Activated naive CD4-positive, alpha-beta T cell treated with anti-CD3 and anti-CD28 coated beads for 36 hours (primary cell): ENCODE measurements at places on chromosomes 1 and 21.

GRCh38 chr1:228276901-228277490 lies 69.2 kb downstream of the OBSCN start:
- DNase-seq: no peak

GRCh38 chr1:59672851-59673572 lies 141.7 kb upstream of the HOOK1 start:
- DNase-seq: no peak

DNA sequence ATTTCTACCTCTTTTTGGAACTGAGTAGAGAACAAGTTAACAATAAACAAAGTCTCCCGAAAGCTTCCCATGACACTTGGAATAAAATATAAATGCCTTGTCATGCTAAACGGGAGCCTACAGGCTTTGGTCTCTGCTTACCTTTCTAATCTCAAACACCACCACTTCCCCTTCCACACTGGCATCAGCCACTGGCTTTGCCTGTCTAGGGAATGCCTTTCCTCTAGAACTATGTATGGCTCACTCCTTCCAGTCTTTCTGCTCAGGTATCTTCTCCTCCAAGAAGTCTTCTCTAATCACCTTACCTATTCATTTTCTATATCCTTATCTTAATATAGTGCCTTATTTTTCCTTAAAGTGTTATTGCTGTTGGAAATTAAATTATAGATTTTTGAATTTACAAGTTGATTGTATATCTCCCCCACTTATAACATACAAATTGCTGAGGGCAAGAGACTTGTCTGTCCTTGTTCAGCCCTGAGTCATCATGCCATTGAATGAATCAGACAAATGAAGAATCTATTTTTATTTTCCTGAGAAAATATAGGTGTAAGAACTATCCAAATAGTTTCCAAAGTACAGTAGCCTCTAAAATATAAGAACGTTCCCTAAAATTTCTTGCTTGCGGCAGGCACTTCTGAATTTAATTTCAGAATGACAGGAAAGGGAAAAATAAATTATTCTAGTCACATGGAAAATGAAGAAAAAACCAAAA lies 119.2 kb downstream of the TM2D1 start:
- DNase-seq: no peak

DNA sequence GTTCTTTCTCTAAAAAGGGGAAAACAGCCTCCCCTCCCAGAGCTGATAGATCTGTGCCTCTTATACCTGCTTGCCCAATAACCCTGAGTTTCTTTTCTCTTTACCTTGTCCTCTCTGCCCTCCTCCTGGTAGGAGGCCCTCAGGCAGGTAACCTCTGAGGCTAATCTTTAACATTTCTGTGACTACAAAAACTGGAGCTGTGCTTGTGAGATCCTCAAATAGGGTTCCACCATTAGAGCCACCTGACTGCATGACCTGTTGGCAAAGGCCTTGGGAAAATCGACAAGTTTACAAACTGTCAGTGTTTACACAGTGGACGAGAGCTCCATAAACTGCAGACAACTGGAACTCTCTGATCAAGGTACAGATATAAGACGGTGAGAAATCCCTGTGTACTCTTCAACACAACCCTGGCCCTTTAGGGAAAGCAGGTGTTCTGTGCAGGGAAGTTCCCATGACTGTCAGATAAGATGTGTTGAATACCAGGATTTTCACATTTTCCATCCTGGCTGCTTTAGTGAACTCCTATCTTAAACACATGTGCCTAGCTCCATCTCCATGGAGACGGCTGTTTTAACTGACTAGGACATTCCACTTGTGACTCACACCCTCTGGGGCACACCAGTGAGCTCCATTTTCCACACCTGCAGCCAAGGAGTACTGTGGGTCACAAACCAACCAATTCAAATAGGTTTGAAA lies 38.3 kb downstream of the ECE1 start:
- DNase-seq: peak; percentile 42

GRCh38 chr21:37827913-37828312 lies 88.3 kb downstream of the KCNJ6 start:
- no peak for DNase-seq

DNA sequence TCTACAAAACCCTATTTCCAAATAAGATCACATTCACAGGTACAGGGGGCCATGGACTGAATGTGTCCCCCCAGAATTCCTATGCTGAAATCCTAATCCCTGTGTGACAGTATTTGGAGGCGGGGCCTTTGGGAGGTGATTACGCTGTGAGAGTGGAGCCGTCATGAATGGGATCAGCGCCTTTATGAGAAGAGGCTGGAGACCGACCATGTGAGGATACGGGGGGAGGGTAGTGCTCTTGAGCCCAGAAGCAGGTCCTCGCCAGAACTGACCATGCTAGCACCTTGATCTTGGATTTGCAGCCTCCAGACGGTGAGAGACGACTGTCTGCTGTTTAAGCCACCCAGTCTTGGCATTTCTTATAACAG lies 23.8 kb upstream of the KIF26B start:
- no peak for DNase-seq

GRCh38 chr1:86887479-86888162 lies 26.3 kb downstream of the SELENOF start:
- no peak for DNase-seq

GRCh38 chr1:43858324-43858723 lies 75.3 kb upstream of the ARTN start:
- no peak for DNase-seq

- no peak for DNase-seq
Measured at GRCh38 chr1:21149855-21150432, 26.8 kb downstream of the EIF4G3 start.

- no peak for DNase-seq
Measured at GRCh38 chr1:222923506-222923905, 108.7 kb downstream of the DISP1 start.

GRCh38 chr1:172322219-172323061 lies 98.0 kb upstream of the C1orf105 start:
- no peak for DNase-seq

DNA sequence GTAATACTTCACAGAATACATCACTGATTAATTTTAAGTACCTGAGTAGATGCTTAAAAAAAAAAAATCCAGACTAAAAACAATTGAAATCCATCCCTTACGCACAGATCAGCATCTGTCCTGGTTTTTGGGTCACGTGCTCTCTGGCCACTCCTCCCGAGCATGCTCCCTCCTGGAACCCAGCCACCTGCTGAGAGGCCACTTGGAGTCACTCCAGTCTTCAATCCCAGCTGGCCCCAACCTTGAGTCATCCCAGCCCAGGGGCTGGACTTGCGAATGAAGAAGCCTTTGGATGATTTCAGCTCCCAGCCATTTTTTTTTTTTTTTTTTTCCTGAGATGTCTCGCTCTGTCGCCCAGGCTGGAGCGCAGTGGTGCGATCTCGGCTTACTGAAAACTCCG lies 8.9 kb downstream of the MAP1LC3C start:
- DNase-seq: no peak

DNA sequence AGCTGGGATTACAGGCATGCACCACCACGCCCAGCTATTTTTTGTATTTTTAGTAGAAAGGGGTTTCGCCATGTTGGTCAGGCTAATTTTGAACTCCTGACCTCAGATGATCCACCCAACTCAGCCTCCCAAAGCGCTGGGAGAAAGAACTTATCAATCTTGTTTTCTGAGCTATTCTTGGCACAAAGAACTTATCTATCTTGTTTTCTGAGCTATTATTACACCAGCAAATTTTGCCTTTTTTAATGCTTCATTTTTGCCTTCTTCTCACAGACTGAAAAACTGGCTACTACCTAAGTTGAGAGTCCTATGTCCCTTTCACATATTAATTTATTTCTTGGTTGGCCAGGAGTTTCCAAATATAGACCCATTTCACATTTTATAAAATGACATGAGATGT lies 9.3 kb downstream of the SLC16A1 start:
- no peak for DNase-seq

DNA sequence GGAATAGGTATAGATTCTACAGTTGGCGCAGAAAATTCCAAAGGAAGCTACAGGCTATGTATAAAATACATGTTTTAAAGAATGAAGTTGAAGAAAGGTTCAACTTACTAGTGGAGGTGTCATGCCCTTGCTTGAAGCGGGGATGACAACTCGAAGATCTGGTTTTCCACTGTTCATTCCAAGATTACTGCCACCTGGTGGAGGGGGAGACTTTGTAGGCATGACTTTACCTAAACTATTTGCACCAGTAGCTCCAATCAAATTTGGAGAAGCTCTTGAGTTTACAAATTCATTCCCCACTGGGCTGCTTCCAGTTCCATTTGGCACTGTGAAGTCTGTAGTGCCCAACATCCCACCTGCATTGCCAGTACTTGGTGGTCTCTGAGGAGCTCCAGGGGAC lies 81.7 kb downstream of the AXDND1 start:
- DNase-seq: peak; percentile 15

- no peak for DNase-seq
Measured at GRCh38 chr1:84722794-84723193, 32.5 kb upstream of the SSX2IP start.

DNA sequence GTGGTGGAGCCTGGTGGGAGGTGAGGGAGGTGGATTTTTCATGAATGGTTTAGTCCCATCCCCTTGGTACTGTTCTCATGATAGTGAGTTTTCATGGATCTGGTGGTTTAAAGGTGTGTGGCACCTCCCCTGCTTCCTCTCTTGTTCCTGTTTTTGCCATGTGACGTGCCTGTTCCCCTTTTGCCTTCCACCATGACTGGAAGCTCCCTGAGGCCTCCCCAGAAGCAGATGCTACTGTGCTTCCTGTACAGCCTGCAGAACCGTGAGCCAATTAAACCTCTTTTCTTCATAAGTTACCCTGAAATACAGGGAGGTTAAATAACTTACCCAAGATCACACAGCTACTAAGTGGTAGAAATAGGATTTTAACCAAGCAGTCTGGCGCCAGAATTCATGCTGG lies 4.3 kb upstream of the HEYL start:
- no peak for DNase-seq

GRCh38 chr1:67281244-67281643 lies 26.4 kb upstream of the IL12RB2 start:
- no peak for DNase-seq

- no peak for DNase-seq
Measured at GRCh38 chr1:234148816-234149215, 224.4 kb upstream of the COA6 start.

GRCh38 chr1:156781585-156782186 lies 14.4 kb downstream of the PRCC start:
- no peak for DNase-seq

DNA sequence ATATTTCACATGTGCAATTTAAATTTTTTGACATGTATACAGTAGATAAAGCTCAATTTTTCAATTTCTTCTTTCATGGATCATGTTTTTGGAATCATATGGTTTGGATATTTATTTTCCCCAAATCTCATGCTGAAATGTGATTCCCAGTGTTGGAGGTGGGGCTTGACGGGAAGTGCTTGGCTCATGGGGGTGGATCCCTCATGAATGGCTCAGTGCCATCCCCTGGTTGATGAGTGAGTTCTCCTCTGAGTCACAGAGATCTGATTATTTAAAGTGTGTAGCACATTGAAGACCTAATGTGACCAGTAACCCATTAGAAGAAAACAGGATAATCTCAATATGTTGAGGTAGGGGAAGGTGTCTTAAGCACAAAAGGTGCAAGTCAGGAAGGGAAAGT lies 9.1 kb upstream of the IFI16 start:
- peak; percentile 39 for DNase-seq

DNA sequence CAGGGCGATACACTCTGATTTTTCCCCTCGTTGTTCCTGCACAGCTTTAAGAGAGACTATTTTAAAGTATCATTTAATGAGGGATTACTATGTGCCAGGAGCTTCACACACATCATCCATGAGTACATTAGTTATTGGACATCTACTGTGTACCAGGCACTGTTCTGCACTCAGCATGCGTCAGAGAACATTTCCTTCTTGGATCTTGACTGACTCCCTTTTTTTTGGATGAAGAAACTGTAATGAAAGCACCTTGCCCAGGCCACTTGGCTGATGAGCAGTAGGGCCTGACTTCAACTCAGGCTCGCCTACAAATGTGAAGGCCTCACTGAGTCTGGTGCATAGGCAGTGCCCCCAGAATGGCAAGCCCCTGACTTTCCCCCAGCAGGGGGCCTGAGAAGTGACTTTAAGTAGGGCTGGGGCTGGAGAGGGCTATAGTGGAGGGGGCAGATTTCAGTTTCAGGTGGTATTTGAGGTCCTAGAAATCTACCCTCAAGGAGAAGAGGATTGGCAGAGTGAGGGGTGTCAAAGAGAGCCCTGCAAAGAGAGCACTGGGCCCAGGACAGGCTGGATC lies 50.0 kb downstream of the PTPRU start:
- no peak for DNase-seq

- DNase-seq: no peak
Measured at GRCh38 chr1:100879422-100879821, 15.2 kb downstream of the EXTL2 start.

- no peak for DNase-seq
Measured at GRCh38 chr1:205301205-205301821, 20.2 kb downstream of the NUAK2 start.

DNA sequence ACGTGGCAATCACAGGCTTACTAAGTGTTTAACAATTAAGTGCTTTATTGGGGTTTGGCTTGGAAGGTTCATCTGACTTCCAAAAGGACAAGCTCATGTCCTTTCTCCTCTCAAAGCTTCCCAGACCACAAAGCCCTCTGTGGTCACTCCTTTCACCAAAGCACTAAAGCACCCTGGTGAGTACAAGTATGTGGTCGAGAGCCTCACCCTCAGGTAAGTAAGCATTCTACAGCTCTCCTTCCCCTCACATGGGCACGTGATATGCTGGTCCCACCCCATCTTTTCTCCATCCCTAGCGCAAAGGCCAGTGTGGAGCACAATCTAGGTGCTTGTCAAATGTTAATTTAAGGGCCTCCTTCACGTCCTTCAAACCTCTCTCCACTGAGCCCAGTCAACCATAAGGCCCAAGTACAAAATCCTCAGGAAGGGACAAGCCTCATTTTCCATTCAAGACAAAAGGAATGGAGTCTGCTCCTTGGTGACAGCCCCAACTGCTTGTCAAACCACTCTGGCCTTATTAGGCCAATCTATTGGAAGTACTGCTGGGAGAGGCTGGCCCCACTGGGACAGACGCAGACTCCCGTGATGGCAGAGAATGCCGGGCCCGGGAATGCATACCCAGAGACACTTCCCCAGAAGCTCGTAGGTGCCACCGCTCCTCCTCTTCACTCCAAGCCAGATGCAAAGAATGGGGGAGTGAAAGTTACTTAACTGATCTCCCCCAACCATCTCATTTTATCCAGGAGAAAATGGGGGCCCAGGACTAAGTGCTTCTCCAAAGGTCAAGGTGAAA lies 7.8 kb downstream of the STMN1 start:
- DNase-seq: no peak
